Activated CD8-positive, alpha-beta T cell treated with anti-CD3 and anti-CD28 coated beads, Interleukin-2, amount 10 ng/mL, durations not matched to agents 7 days and 5 days (primary cell): ENCODE measurements at places on chromosomes 3 and 15. TPM values are rescaled to one million over a fixed set of nuclear protein-coding genes. Genes with fewer than 3 reads are reported as not detected.

GOLGA6L4 gene
- total RNA-seq = 0.99 TPM

LSAMP gene
- not detected for total RNA-seq

TMEM45A gene
- 0.29 TPM for total RNA-seq

ACP3 gene
- not detected for total RNA-seq

SERINC4 gene
- total RNA-seq = 0.39 TPM

BCL2A1 gene
- total RNA-seq = 23.1 TPM

COLQ gene
- total RNA-seq = 5.3 TPM

FSIP1 gene
- 0.73 TPM for total RNA-seq

AGBL1 gene
- total RNA-seq = not detected

GOLGA8M gene
- 7.1 TPM for total RNA-seq
